Activated naive CD4-positive, alpha-beta T cell treated with anti-CD3 and anti-CD28 coated beads for 36 hours (primary cell): ENCODE measurements at places on chromosomes 5 and 9. TPM values are rescaled to one million over a fixed set of nuclear protein-coding genes. Genes with fewer than 3 reads are reported as not detected.

ISL1 gene
- total RNA-seq = not detected

- no peak for DNase-seq
Observed at GRCh38 chr9:135116881-135117280, 29.4 kb downstream of the OLFM1 start.

GRCh38 chr9:20593537-20593936 lies 28.8 kb downstream of the MLLT3 start:
- no peak for DNase-seq

DNA sequence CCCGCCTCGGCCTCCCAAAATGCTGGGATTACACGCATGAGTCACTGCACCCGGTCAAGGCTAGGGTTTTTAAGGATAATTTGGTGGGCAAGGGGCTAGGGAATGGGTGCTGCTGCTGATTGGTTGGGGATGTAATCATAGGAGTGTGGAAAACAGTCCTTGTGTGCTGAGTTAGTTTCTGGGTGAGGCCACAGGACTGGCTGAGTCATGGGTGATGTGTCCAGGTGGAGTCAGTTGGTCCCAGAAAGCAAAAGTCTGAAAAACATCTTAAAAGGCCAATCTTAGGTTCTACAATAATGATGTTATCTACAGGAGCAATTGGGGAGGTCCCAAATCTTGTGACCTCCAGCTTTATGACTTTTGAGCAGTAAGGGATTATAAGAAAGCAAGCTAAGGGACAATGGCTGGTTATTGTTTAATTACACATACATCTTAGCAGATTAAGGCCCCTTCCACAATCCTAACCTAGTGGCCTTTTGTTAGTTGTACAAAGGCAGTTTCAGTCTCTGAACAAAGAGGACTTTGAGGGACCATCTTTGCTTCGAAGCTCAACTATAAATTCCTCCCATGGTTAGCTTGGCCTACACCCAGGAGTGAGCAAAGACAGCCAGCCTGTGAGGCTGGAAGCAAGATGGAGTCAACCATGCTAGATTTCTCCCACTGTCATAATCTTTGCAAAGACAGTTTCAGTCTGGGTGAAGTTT lies 5.5 kb upstream of the AOPEP start:
- no peak for DNase-seq
